ENCODE measurements at places on chromosomes 3 and 15.

- DNase-seq = no peak
Measured at GRCh38 chr15:40933517-40933902, 4.4 kb downstream of the DLL4 start.

DNA sequence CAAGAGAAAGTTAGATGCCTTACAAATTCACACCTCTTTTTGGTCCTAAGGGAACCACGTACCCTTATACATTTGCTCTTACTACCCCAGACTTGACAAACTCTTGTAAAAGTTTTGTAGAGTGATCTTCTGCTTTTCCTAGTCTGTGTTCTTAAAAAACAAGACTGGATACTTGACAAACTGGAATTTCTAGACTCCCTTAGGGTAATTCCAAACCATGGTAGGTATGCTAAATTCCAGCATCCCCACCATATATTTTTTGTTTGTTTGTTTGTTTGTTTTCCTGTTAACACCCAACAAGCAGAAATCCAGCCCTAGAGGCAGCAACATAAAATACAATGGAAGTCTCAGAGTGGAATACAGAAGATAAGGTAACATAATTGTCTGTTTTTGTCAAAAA lies 280.7 kb upstream of the NR2F2 start:
- no peak for DNase-seq

GRCh38 chr3:126551121-126551838 lies 7.5 kb downstream of the C3orf22 start:
- no peak for DNase-seq

- no peak for DNase-seq
Measured at GRCh38 chr3:38637906-38638305, 11.6 kb downstream of the SCN5A start.

DNA sequence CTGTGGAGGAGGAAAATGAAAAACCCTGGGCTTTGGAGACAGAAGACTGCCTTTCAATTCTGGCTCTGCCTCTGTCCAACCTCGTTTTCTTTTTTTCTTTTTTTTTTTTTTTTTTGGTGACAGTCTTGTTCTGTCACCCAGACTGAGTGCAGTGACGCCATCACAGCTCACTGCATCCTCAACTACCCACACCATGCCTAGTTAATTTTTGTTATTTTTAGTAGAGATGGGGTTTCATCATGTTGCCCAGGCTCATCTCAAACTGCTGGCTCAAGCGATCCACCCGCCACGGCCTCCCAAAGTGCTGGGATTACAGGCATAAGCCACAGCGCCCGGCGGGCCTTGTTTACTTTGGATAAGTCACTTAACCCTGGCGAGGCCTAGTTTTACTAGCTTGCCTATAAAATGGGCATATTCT lies 66.3 kb upstream of the SLC25A26 start:
- DNase-seq = no peak

DNA sequence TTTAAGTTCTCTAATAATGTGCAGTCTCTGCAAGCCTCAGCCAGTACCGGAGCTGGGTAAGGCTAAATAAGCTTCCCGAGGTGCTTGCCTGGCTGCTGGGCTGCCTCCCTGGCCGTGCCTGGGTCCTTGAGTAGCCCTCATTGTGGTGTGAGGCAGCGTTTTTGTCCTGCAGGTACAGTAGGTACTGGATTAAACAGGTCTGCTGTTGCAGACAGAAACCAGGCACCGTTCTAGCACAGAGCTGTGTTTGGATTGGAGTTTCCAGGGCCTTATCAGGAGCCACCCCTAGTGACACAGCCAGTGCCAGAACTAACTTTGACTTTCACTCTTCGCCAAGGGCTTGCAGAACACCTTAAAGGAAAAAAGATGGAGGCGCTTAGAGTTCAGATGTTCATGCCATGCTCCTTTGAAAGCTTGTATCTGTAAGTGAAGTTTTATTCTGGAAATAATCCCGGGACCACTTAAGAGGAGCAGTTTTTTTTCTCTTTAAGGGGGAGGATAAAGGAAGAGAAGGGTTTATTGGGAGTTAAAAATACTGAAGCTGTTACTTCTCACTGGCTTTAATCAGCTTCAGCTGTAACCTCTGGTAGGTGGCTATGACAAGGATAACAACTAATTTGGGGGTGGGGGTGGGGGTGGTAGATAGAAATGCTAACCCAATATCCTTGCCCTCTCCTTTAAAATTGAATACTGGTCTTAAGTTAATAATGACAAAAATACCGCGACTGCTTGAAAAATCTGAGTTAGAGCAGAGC lies 126.8 kb downstream of the MITF start:
- no peak for DNase-seq

DNA sequence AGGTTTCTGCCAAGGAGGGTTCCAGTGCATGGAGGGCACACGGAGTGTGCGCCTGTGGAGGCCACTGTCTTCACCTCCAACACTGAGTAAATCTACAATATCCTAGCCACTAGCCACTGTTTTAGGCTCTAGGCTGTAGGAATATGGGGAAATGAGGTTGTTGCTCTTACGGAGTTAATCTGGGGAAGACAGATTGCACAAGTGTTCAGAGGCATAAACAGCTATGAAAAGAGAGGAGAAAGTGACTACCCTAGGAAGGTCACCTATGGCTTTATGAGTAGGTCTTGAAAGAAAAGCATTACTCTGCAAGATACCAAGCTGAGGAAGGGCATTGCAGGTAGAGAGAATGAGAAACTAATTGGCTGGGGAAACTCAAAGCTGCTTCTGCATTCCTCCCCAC lies 85.7 kb downstream of the CYP19A1 start:
- DNase-seq = no peak

- no peak for DNase-seq
Measured at GRCh38 chr15:57196865-57197264, 179.4 kb upstream of the CGNL1 start.

GRCh38 chr3:162799910-162800309 lies 1303.3 kb downstream of the OTOL1 start:
- DNase-seq = no peak

DNA sequence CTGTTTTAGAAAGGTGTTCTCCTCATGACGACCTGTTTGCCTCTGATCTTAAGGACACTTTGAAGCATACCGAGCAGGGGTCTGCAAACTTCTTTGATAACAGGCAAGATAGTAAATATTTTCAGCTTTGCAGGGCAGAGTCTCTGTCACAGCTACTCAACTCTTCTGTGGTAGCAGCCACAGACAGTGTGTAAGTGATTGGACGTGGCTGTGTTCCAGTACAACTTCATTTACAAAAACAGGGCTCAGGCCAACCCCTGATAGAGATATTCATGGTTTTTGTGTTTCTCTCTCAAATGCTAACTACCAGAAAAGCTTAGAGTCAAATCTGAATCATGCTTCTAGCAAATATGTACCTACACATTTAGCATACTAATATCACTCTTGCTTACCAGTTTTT lies 51.5 kb downstream of the TGFBR2 start:
- DNase-seq = no peak

DNA sequence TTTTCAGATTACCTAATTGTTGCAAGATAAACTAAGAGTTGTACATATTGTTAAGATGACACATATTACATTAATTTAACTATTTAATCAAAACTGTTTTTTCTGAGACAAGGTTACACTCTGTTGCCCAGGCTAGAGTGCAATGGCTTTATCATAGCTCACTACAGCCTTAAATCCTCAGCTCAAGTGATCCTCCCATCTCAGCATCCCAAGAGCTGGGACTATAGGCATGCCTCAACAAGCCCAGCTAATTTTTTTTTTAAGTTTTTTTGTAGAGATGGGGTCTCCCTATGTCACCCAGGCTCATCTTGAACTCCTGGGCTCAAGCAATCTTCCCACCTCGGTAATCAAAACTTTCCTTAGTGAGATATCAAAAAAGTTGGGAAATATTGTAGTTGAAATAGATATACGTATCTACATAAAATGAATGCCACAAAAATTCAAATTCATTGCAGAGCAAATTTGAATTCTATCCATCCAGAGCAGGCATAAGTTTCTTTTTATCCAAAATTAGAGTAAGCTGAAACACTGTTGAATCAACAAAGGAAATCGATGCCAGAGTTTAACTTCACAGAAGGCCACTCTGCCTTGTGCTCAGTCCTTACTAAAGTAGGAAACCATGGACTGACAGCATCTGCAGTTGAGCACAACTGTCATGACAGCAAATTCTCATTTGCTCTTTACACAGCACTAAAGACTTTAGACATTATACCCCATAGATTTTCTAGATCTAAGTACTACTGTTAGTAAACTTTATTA lies 15.5 kb downstream of the ATOSA start:
- DNase-seq = no peak

GRCh38 chr3:88957711-88958439 lies 149.5 kb upstream of the EPHA3 start:
- no peak for DNase-seq

DNA sequence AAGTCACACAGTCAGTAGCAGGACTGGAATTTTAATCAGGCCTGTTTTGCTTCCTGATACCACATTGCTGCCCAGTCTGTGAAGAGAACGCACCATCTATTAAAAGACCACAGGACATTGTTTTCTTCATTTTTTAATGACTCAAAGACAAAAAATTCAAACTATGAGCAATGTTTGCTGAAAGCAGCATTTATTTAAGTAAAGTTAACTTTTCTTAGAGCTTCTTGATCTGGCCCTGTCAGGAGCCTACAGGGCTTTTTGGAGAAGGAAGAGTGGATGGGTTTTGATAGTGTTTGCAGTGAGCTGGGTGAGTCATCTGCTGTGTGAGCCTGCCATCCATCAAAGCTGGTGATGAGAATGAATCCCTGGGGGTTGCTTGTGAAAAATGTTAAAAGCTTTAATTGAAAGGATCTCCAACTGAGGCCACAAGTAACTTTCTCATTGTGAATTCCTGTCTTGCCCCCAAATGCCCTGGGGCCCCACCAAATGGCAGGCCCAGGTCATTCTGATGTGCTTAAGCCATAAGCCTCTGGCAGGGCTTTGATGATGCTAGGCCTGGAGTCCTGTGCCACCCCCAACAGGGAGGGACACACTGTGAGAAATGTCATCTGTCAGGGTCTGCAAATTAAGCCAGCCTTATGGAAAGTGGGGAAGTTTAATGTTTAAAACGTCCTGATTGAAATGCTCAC lies 136.2 kb upstream of the PFN2 start:
- DNase-seq = no peak

- DNase-seq = no peak
Measured at GRCh38 chr3:64463981-64464380, 223.8 kb downstream of the ADAMTS9 start.

GRCh38 chr3:17972959-17973906 lies 230.8 kb upstream of the TBC1D5 start:
- DNase-seq = no peak

DNA sequence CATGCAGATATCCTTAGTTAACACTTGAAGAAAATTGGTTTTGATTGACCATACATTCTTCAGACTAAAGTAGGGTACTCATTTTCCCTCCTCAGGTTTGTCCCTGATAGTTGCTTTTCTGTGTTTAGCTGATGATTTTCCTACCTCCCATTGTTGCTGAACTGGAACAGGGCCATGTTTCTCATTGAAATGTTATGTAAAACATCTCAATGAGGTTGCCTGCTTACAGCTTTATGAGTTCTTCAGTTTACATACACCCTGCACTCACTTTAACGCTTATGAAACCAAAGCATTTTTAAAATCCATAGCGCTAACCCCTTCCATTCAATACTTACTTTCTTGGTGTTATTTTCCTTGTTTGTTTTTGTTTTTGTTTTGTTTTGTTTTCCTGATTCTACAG lies 61.9 kb downstream of the HMG20A start:
- no peak for DNase-seq

- no peak for DNase-seq
Measured at GRCh38 chr3:136882571-136882970, 20.6 kb downstream of the NCK1 start.

GRCh38 chr15:25543196-25543595 lies 104.4 kb upstream of the UBE3A start:
- no peak for DNase-seq

DNA sequence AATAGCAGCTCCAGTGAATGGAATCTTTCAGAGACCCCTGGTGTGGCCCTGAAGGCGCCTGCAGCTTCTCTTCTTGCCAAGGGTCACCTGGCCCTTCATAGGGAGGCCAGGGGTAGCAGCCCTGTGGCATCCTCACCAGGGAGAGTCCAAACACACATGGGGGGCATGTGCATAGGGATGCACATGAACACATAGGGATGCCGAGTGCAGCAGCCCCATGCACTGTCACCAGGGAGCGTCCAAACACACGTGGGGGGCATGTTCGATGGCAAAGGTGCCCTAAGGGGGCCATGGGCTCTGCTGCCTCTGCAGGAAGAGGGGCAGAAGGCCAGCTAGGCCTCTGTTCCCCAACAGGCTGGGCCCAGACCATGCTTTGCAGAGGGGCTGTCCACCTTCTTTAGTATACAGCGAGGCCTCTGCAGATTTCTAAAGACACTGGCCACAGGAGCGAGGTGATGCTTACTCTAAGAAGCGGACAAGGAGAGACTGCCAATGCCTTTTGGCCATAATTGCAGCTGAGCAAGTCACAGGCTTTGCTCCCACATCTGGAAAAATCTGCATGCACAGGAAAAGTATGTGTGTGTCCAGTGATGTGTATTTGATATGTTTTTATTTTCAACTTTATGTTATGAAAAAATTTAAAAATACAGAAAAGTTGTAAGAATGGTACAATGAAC lies 21.0 kb downstream of the ANAPC13 start:
- DNase-seq = no peak

DNA sequence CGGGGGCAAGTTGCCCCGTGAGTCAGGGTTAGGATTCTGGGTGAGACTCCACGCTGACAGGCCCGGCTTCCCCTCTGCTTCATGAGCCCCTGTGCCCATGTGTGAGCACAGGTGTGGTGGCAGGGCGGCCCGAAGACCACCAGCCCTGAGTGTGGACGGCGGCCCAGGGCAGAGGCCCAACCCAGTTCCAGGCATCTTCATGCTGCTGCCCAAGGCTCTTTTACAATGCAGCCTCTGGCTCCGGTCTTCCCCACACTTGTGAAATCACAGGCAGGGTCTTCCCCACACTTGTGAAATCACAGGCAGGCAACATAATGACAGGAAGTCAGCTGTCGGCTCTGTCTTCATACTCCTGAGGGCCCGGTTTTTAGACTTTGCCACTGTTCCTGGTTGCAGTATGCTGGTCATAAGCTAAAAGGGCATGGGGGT lies 78.8 kb downstream of the AAGAB start:
- peak; percentile 41 for DNase-seq

- no peak for DNase-seq
Measured at GRCh38 chr3:160577556-160578195, 12.3 kb upstream of the KPNA4 start.

GRCh38 chr3:41418961-41419691 lies 219.8 kb downstream of the CTNNB1 start:
- peak; percentile 44 for DNase-seq
